Stimulated activated CD4-positive, alpha-beta T cell treated with anti-CD3 and anti-CD28 coated beads, Interleukin-4, amount 100 ng/mL, for 1 hour (primary cell): ENCODE measurements at places on chromosomes 7 and 10.

- DNase-seq, result no peak
Observed at GRCh38 chr7:104794154-104794553, 219.9 kb upstream of the KMT2E start.

GRCh38 chr10:118818621-118819221 lies 64.0 kb upstream of the CACUL1 start:
- no peak for DNase-seq

DNA sequence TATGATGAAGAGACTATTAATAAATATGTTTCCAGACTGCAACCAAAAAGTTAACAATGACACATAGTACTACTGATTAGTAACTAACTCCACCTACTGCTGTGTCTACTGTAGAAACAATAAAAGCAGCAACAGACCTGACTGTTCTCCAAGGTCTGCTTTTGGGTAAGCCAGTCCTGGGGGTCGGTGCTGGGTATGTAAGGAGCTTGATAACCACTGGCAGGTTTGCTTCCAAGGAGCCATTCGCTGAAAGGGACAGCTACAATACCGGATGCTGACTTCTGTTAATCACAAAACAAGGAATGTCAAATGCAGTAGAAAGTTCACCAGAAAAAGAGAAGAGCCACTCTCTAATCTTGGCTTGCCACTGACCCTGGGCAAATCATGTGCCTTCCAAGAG lies 17.7 kb downstream of the NCOA4 start:
- DNase-seq, result no peak

DNA sequence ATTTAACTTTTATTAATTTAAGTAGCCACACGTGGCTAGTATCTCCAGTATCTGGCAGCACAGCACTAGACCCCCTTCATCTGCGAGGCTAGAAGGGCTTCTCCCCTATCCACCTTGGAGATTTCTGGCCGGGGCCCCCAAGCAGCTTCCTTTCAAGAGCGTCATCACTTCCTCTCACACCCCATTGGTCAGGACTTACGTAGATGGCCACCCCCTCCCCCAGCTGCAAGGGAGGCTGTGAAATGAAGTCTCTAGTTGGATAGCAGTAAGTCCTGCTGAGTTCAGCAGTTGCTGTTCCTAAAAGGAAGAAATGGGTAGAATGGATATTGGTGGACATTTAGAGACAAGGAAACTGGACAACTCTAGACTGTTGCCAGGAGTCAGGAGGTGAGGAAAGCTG lies 33.8 kb upstream of the COMTD1 start:
- no peak for DNase-seq

- no peak for DNase-seq
Observed at GRCh38 chr10:81251457-81252115, 623.4 kb upstream of the NRG3 start.

DNA sequence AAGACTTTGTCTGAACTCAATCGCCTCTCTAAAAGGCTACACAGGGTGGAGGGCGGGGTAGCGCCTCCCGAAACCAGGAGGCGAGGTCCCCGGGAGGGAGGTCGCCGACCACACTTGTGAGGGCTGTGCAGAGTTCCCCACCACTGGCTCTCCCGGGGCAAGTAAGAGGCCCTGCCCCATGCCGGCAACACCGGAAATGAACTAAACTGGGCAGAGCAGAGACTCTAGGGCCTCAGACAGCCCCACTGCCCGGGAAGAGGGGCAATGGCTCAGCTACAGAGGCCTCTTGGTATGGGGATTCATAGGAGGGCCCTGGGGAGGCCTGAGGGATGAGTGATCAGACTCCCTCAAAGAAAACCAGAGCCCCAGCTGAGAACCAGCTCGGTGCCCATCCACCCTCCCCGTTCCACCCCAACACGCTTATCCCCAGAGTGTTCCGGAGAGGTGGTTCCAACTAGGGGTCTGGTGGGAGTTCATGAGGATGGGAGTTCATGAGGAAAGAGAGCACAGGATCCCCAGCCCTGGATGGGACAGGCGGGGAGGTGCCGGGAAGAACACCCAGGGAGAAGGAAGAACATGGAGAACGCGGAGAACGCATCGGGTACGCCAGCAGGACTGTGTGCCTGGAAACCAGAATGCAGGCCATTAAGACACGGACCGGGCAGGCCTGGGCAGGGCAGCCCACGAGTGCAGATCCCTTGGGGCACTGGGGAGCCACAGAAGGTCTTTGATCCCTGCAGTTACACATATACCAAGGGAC lies 89.4 kb upstream of the MYL10 start:
- DNase-seq, result no peak

DNA sequence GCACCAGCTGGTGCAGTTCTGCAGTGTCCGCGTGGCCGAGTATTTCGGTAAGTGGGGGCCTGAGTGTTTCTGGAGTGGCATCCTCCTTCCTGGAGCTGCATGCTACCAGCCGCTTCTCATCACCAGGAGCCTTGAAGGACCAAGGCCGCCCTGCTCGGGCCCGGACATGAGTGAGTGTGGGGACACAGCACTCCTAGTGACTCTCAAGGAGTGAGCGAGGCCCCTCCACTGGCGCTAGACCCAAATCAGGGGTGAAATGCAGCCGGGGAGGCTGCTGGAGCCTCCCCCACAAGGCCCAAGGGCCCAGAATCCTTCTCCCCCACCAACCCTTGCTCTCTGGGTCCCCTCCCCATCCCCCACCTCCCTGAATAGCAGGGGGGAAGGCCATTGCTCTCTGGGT lies 48.0 kb downstream of the CAMK2B start:
- no peak for DNase-seq

- DNase-seq, result peak; percentile 27
Observed at GRCh38 chr10:119205894-119206602, 1.3 kb upstream of the GRK5 start.

GRCh38 chr7:31002256-31002655 lies 38.5 kb downstream of the GHRHR start:
- DNase-seq, result no peak

DNA sequence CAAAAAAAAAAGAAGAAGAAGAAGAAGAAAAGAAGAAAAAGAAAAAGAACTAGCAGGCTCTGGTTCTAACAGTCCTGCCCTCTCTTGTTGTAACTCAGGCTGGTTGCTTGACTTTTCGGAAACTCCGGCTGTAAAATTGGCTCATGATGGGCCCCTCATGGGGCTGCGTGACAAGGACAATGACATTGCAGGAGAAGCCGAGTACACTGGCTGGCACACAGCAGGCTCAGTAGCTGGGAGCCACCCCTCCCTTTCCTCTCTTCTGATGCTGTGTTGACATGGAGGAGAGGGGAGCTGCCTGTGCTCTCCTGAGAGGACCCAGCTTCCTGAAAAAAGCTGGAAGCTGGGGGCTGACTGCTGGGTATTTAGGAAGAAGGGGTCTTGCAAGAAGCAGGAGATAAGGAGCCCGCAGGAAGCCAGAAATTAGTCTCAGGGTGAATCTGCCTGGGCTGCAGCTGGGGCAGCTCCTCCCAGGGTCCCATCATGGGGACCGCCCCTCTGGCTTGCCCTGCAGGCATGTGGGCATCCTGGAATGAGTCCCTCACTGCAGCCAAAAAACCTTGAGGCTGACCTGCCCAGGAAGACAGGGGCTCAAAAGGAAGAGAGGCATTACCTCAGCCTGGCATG lies 14.6 kb upstream of the GPR26 start:
- no peak for DNase-seq

GRCh38 chr10:11962176-11962575 lies 80.4 kb downstream of the UPF2 start:
- DNase-seq, result no peak

- DNase-seq, result no peak
Observed at GRCh38 chr10:6337382-6337781, 134.7 kb downstream of the PFKFB3 start.

- no peak for DNase-seq
Observed at GRCh38 chr7:94374721-94375566, 19.8 kb upstream of the COL1A2 start.

- DNase-seq, result no peak
Observed at GRCh38 chr10:74928742-74929191, 102.4 kb downstream of the KAT6B start.

- no peak for DNase-seq
Observed at GRCh38 chr7:97346349-97346748, 228.9 kb downstream of the SDHAF3 start.

- DNase-seq, result peak; percentile 41
Observed at GRCh38 chr10:110610308-110610774, 33.8 kb upstream of the RBM20 start.

GRCh38 chr10:55628260-55628701 lies 732.8 kb downstream of the ZWINT start:
- DNase-seq, result no peak

DNA sequence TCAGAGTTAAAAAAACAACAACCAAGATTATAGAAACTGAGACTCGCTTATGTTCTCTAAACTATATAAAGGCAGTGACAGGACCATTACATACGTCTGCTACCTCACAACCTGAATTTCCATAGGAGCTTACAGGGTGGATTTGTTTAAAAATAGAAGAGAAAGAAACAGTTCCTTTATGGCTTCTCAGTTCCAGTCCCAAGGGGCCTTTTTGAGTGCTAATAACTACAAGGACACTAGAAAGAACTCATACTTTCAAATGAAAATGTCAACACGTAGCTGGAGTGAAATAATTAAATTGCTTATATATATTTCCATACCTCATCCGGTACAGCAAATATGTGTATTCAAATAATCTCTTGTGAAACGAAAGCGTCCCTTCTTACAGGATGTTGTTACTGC lies 19.7 kb downstream of the TSPAN12 start:
- DNase-seq, result no peak

- DNase-seq, result no peak
Observed at GRCh38 chr7:25864943-25865751, 286.9 kb upstream of the NFE2L3 start.

GRCh38 chr7:50145226-50145625 lies 52.2 kb upstream of the ZPBP start:
- no peak for DNase-seq

DNA sequence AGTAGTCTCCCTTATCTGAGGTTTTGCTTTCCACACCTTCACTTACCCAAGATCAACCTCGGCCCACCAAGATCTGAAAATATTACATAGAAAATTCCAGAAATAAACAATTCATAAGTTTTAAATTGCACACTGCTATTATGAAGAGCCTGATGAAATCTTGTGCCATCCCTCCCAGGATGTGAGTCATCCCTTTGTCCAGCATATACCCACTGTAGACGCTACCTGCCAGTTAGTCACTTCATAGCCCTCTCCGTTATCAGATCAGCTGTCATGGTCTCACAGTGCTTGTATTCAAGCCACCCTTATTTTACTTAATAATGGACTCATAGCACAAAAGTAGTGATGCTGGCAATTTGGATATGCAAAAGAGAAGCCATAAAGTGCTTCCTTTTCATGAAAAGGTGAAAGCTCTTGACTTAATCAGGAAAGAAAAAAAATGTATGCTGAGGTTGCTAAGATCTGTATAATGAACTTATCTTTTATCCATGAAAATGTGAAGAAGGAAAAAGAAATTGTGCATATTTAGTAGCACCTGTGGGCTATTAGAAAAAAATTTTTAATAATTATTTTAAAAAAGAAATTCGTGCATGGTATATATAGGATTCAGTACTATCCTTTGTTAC lies 9.8 kb upstream of the MRPS16 start:
- DNase-seq, result no peak

DNA sequence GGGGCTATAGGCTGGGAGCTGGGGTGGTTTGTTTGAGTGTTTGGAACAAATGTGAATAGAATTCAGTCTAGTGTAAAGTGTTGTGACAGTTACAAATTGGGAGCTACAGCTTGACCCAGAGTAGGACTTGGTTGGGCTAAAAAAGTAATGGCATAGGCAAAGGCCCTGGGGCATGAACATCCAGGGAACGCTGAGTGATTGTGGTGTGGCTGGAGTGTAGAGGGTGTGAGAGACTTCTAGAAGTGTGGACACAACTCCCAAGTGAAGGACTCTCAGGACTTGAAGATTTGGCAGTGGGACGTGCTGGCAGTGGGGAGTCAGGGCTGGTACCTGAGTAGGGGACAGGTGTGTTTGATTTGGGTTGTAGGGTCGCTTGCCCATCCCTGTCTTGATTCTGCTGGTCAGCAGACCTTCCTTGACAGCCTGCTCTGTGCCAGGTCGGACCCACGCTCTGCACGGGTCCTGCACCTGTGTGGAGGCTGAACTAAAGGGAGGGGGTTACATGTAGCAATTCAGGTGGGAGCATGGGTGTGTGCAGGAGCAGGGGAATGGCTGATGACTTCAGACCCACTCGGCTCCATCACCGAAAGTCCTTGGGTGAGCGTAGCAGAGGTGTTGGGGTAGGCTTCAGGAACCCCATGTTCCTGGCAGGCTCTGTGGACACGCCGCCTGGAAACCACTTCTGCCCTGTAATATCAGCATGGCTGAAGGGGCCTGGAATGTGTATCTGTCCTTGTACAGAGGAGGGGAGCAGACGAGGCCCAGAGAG lies 43.3 kb downstream of the ZMIZ1 start:
- DNase-seq, result no peak

DNA sequence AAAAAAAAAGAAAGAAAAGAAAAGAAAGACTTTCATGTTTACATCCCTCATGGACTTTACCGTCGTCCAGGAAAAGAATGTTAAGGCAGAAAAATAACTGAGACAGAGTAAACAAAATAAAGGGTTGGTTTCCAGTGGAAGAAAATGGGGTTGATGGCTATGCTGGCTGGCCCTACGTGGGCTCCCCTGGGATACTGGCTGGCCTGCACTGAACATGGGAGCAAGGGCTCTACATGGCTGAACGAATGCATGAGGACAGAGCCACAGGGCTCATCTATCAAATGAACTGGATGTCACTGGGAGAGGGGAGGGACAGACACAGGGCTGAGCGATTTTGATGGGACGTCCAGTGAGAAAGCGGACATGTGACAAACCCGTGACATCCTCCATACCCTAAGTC lies 2.5 kb upstream of the UCMA start:
- DNase-seq, result no peak

- no peak for DNase-seq
Observed at GRCh38 chr7:130642383-130642782, 26.2 kb downstream of the COPG2 start.

DNA sequence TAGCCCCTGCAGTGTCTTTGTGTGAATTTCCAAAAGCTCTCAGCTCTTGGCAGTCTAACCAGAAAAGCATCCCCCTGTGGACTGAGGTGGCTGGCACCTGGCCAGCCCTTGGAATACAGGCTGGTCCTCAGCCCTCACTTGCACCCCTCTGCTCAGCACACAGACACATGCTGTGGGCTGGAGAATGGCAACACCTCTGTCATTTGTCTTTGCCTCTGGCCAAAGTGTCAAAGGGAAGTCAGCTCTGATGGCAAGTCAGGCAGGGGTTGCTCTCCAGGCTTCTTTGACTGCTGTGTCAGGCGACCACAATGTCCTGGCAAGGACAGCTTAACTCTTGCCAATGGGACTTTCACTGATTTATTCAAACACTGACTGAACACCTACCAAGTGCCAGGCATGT lies 724.8 kb downstream of the INHBA start:
- no peak for DNase-seq

DNA sequence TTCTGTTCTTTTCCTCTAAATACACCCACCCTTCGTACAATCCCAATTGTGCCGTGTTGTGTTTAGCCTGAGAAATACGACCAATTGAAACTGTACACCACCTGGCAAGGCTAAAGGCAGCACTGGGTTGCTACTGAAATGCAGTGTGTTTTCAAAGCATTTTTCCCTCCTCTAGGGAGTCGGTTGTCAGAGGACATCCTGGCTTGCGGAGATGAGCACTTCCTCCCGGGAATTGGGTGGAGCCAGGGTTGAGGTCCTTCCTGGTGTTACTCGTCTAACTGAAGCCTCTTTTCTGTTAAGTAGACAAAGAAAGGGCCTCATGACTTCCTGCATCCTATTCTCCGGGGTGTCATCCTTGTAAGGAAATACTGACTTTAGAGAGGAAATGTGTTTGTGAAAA lies 133.5 kb downstream of the MTPAP start:
- DNase-seq, result no peak
